ENCODE measurements at places on chromosomes 16 and 17.

GRCh38 chr16:15031586-15031985, 24.3 kb downstream of the NTAN1 start:
- no peak for DNase-seq

DNA sequence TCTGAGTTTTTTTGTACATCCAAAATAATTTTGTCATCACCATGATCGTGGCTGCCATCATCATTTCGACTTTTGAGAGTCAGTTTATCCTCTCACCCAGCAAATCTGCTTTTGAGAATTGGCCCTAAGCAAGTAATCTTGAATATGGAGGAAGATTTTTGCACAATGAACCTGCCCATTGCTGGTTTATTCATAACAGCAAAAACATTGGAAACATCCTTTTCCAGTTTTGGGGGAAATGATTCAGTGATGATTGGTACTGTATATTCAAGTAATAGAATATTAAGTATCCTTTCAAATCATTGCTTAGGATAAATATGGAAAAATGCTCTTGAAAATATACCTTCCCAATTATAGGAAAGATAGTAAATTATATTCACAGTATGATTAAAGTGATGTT, 53.1 kb downstream of the PRKCA start:
- DNase-seq = no peak

GRCh38 chr16:4723071-4723767, 10.9 kb downstream of the ANKS3 start:
- DNase-seq = no peak

DNA sequence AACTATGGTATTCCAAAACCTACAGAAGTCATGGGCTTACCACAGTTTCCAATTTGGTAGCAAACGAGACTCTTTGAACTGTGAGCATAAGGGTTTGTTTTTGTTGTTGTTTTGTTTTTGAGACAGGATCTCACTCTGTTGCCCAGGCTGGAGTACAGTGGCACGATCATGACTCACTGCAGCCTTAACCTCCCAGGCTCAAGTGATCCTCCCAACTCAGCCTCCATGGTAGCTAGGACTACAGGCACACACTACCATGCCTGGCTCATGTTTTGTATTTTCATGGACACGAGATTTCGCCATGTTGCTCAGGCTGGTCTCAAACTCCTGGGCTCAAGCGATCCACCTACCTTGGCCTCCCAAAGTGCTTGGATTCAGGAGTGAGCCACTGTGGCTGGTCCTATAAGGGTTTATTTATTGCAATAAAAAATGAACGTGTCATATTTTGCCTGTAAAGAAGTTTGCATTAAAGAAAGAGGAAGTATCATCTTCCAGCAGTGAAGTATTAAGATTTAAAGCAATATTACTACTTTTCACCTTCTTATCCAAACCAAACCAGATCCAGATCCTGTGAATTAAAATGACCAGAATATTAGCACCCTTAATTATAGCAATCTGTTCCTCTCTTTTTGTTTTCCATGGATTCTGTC, 37.2 kb downstream of the KCNJ2 start:
- DNase-seq = no peak

GRCh38 chr17:37089956-37090355, 141.2 kb downstream of the AATF start:
- DNase-seq = no peak

- no peak for DNase-seq
These were observed 14.4 kb downstream of the SLFN5 start for GRCh38 chr17:35257208-35257659.

Measured in aorta (tissue), 5 donors.